ENCODE measurements at places on chromosomes 7 and 10.

DNA sequence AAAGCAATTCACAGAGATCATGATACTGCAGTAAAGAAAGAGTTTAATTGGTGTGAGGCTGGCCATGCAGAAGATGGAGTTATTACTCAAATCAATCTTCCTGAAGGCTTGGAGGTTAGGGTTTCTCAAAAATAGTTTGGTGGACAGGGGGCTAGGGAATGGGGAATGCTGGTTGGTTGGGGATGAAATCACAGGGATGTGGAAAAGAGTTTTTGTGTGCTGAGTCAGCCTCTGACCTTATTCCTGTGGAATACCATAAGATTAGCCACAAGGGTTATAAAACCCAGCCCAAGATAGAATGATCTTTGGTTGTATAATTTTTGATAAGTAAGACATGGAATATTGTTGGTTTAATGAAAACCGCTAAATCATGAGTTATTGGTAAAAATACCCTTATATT lies 764.3 kb downstream of the TYW1 start:
- no peak for DNase-seq

DNA sequence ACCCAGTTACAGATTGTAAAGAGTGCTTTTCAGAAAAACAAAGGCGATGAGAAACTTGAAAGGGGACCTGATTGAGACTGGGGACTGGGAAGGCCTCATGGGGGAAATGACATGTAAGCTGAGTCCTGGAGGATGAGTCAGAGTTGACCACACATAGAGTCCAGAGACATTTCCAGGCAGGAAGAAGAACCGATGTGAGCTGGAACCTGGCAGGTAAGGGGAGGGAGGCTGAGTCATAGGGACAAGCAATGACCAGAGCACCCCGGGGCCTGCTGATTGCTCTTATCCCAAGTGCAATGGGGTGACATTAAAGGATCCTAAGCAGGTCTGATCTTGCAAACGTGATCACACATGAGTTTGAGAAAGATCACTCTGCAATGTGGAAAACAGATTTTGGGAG lies 11.7 kb downstream of the TLL2 start:
- no peak for DNase-seq

GRCh38 chr10:107164992-107165391 lies 486 bp upstream of the SORCS1 start:
- no peak for DNase-seq

- peak; percentile 43 for DNase-seq
Measured at GRCh38 chr7:5689118-5689517, 92.3 kb downstream of the RNF216 start.

All from activated CD4-positive, alpha-beta T cell treated with anti-CD3 and anti-CD28 coated beads for 24 hours (primary cell).